HTR-8/SVneo (cell line): ENCODE measurements at places on chromosomes 5 and 9.

DNA sequence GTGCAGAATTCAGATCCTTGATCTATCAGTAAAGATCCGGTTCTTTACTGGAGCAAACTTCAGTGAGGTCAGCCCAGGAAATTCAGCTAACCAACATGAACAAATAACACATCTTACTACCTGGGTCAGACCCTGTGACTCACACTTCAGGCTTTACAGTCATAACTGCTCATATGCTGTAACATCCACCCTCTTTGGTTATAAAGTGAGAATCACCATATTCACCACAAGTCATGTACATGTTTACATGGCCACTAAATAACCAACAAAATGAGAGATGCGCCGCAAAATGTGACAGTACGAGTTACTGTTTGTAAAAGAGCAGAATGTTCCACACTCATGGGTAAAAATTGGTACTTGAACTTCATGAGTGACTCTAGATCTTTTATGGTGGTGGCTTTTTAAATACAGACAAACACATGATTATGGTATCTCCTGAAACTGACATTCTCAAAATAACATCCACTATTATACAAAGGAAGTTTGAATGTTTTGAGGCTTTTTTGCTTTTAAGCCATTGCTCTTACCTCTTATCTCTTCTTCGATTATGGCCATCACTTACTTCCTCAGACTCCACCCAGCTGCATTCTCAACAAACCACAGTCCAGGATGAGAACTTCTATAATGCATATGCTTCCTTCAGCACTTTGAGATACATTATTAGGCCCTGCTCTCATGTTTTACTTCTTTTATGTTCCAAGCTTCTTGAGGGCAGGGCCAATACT is 516.6 kb downstream of the RAB3C start:
- peak; percentile 63 for DNase-seq

GRCh38 chr5:66609615-66610014 is 13.4 kb downstream of the MAST4 start:
- DNase-seq, result no peak

DNA sequence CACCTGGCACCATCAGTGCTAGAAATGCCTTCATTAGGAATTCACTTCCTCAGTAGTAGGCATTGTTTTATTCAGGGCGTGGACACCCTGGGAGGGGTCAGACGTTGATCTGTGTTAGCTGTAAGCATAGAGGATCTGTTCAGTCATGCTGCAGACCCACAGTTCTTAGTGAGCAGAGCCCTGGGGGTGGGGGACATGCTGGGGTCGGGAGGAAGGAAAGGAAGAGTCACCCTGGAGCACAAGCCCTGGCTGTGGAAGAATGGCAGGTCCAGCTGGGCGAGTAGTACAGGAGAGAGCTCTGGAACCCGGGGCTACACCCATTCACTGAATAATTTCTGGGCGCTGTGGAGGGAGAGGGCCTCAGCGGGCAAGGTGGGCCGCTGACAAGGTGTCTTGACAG is 172.5 kb downstream of the FSTL4 start:
- DNase-seq, result no peak

- no peak for DNase-seq
These were observed 22.3 kb upstream of the CNOT6 start for GRCh38 chr5:180471866-180472265.

DNA sequence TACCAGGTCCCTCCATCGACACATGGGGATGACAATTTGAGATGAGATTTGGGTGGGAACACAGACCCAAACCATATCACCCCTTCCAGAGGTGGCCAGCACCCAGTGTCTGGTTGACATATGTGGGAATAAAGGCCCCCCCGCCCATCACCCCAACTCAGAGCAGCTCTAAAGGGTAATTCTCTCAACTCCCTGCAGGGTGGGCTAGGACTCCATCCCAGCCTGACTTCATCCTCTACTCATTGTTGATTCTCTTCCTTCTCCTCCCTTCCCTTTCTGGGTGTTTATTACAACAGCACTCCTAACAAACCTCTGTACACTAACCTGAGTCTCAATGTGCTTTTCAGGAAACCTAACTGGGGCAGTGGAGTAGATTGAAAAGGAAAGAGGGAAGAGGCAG is 339.9 kb downstream of the ACTL7B start:
- DNase-seq, result no peak

DNA sequence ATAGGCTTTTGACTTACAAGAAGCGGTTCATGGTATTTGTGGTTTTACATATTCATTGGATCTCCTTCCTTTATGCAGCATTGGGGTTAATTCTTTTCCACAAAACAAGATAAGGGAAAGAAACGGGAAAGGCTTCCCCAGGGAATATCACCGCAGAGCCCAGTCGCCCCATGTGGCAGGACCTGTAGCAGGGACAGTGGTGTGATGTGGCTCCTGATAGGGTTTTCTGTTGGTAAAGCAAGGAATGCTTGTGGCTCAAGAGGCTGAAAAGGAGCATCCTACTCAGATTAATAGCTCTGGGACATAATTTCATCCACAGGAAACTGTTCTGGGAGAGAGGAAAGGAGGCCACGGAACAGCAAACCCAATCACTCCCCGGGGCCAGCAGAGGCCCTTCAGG is 699.9 kb downstream of the MTRR start:
- DNase-seq, result no peak

DNA sequence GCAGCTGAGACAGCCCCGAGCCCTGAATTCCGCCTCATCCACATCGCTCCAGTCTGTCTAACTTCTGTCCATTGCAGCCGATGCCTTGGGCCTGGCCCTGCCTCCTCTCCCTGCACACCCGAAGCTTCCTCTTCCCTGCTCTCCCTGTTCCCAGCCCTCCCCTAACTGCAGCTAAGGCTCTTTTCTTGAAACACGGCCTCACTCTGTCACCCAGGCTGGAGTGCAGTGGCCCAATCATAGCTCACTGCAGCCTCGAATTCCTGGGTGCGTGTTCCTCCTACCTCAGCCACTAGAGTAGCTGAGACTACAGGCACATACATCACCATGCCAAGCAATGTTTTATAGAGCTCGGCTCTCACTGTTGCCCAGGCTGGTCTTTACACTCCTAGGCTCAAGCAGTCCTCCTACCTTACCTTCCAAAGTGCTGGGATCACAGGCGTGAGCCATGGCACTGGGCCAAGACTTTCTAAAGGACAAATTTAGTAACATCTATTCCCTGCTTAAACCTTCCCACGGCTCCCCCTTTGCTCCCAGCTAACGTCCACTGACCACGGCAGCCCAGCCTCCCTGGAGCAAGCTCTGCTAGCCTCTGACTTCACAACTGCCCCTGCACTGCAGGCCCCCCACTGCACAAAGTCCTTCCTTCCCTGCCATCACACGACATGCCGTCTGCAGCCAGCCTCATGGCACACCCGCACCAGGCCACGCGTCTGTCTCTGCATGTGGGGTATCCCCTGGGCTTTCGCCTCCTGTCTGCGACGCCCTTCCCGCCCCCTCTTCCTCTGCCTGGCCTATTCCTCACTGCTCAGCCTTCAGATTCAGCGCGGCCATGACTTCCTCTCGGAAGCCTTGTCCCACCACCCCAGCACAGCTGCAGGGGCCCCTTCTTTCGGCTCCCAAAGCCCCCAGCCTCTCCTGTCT is 28.6 kb downstream of the LAMC3 start:
- no peak for DNase-seq

DNA sequence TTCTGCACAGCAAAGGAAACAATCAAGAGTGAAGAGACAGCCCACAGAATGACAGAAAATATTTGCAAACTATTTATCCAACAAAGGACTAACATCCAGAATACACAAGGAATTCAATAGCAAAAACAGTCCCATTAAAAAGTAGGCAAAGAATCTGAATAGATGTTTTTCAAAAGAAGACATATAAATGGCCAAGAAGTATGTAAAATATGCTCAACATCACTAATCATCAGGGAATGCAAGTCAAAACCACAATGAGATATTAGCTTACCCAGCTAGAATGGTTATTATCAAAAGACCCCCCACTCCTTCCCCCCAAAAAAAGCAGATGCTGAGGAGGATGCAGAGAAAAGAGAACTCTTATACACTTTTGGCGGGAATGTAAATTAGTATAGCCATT is 13.4 kb upstream of the OR13C8 start:
- no peak for DNase-seq

DNA sequence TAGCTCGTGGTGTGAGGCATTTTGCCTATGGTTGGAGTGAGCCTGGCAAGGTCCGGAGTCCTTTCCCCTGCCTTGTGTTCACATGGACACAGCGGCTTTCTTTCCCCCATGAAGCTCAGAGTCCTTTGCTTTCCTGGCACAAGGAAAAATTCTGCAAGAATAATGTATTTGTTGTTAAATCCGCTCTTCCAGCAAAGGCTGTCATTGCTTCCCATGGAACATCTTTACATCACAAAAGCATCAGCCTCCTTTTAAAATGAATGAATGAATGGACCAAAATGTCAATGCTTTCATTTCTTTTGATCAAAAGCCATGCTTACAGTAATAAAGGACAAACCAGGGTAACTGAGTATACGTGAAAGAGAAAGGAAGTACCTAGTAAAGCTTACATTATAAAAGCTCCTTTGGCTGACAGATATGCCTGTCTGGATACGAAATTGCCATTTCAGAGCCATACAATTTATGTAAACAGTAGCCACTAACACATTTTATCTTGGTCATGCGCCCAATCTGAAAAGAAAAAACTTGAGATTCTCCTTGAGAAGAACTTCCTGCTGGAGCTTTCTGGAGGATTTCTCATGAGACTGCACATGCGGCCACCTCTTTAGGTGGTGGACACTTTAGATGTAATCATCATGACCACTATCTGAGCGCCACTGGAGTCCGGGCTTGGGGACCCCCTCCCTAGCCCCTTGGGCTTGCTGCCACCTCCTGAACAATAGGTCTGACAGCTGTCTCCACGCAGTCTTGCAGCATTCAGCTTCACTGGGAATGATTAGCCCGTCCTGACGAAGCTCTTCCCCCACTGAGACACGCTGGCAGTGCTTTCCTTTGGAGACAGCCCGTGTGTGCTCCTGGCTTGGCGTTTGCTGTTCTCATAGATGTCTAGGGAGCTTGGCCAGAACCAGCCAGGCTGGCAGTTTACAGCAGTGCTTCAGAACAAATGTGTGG is 355.9 kb downstream of the ADAMTS6 start:
- DNase-seq, result no peak

DNA sequence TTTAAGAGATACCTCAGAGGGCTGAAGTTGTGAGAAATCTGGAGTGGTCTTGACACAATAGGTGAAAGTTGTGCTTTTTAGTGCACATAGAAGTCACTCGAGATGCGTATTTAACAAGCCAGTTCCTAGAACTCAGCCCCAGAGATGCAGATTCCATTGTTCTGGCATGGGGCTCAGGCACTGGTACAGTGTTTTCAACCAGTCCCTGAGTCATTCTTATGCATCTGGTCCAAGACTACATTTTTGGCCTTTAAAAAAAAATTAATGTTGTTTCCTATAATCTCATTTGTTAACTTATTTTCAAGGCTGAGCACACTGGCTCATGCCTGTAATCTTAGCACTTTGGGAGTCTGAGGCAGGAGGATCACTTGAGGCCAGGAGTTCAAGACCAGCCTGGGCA is 29.6 kb downstream of the PTTG1 start:
- DNase-seq, result no peak

GRCh38 chr9:107732781-107733522 is 243.4 kb upstream of the KLF4 start:
- DNase-seq, result no peak

- no peak for DNase-seq
These were observed 597 bp downstream of the NFIL3 start for GRCh38 chr9:91422758-91423711.

- DNase-seq, result peak; percentile 43
These were observed 31.1 kb upstream of the FGF1 start for GRCh38 chr5:142716963-142717362.

DNA sequence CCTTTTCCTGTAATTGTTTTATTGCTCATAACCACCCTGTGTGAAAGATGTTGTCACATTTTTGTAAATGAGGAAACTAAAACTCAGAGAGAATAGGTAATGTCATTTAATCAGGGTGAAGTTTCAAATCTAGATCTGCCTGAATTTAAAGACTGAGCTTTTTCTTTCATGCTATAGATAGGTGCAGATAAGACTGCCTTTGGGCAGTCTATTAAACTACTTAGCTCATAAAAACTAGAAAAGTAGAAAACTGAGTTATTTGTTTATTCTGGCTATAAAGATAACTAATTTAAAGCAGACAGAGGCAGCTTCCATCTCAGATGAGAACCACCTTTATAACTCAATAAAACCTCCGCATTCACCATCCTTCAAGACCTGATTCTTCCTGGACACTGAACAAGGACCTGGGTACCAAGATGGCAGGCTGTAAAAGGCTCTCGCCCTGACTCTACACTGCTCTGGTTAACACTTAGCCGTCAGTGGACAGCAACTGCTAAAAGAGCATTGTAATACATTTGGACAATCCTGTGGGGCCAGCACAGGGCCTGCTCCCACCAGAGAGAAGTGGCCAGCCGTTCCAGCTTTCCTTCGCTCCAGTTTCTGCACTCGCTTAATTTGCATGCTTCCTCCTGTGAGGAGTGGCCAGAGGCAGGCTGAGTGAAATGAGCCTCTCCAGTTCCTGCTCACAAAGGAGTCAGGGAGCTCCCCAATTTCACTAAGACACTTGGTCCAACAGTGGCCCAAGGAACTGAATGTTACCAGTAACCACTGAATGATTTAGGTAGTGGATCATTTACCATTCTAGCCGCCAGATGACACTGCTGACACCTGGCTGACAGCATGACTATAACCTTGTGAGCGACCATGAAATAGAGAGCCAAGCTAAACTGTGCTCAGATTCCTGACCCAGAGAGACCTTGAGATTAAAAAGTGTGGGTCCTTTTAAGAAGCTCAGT is 566.4 kb downstream of the EFNA5 start:
- no peak for DNase-seq

DNA sequence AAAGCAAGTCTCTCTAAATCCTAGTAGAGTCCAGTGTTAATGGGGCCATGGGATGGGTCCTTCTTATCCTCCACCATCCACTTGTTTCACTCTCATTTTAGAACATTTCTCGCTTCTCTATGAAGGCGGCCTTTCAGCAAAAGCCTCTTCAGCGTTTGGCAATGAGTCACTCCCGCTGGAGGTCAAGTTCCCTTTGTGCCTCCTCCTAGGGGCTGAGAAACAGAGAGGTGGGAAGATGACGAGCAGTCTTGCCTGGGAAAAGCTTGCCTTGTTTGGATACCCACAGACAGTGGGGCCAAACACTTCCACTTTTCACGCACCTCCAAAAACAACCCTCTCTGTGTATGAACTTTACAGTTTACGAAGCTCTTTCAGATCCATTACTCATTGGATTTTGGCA is 168.8 kb downstream of the GABBR2 start:
- no peak for DNase-seq

GRCh38 chr9:126294331-126295081 is 32.1 kb upstream of the MVB12B start:
- no peak for DNase-seq

GRCh38 chr5:53560506-53561191 is at the start of gene NDUFS4:
Gene NDUFS4, plus strand, starts transcription at chr5:53560639. Its CDS starts 24 bp downstream, at chr5:53560663.
- peak; percentile 74 for DNase-seq

DNA sequence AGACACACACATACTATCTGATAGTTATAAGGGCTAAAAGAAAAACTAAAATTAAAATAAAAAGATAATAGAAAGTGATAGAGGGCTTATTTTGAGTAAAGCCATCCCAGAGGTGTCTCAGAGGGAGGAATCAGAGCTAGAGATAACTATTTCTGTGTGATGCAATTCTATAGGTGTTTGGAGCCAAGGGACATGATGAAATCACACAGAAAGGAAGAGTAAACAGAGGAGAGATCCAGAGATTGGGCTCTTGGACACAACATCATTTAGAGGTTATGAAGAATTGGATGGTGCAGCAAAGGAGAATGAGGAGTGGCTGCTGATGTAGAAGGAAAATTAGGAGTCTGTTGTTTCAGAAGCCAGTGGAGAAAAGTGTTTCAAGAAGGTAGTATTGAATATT is 393.5 kb downstream of the DIRAS2 start:
- DNase-seq, result no peak
